ENCODE measurements at places on chromosomes 6 and 20. TPM values are rescaled to one million over a fixed set of nuclear protein-coding genes. Genes with fewer than 3 reads are reported as not detected.

The ADGB gene
- total RNA-seq, result not detected

The CALHM4 gene
- total RNA-seq, result not detected

The TMEM30A gene
- 114 TPM for total RNA-seq

The PPP1R16B gene
- total RNA-seq, result 7.9 TPM

The C2 gene
- 3.0 TPM for total RNA-seq

The SLC4A11 gene
- 26.3 TPM for total RNA-seq

The BPI gene
- not detected for total RNA-seq

The COL21A1 gene
- total RNA-seq, result 1.6 TPM
